ENCODE measurements at places on chromosomes 16 and 17. TPM values are rescaled to one million over a fixed set of nuclear protein-coding genes. Genes with fewer than 3 reads are reported as not detected.

GAS7 gene
- polyA plus RNA-seq = 83.3 TPM

GAS2L2 gene
- 3.0 TPM for polyA plus RNA-seq

SPIRE2 gene
- 51.3 TPM for polyA plus RNA-seq

KSR1 gene
- polyA plus RNA-seq = 71.1 TPM

KRTAP16-1 gene
- not detected for polyA plus RNA-seq

MARVELD3 gene
- 1.0 TPM for polyA plus RNA-seq

CCDC144A gene
- 6.3 TPM for polyA plus RNA-seq

SNTB2 gene
- 10.7 TPM for polyA plus RNA-seq

WRAP53 gene
- polyA plus RNA-seq = 17.7 TPM

CLEC18A gene
- 1.5 TPM for polyA plus RNA-seq

GAST gene
- polyA plus RNA-seq = 0.57 TPM

CD300LB gene
- polyA plus RNA-seq = 0.14 TPM
